CD4-positive, alpha-beta memory T cell (primary cell): ENCODE measurements at places on chromosomes 2 and 18.

GRCh38 chr2:241114836-241115235 is 12.7 kb upstream of the MTERF4 start:
- no peak for DNase-seq

DNA sequence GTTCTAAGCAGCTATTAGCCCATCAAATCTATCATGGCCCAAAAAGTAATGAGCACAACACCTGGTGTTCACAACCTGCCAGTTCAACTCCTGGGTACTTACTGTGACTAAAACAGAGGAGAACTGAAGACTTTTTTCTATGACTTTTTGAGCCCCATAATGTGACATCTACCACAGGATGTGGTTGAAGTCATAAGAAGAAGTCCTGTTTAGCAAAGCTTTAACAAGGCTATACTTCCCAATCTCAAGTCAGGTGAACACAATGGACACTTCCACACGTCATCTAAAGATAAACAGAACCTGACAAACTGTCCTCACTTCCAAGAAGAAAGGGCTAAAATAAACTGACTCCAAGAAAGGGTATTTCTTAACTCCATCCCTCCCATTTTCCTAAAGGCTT is 138.8 kb downstream of the ATAD2B start:
- DNase-seq: peak; percentile 13

DNA sequence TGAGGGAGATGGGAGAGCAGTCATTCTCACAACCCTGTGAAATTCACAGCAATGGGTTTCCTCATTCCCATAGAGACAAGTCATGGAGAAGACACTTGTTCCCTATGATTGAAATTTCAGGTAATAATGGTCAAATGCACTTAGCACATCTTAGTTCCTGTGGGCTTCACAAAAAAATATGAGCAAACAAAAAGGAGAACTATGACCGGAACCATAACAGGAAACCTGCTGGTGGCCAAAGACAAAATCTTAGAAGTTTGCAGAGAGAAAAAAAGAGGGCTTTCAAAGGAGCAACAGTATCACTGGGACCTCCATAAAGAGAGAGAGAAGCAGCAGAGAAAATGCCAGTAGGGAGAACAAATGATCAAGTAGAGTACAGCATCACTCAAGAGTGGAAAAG is 138.9 kb upstream of the APCDD1 start:
- DNase-seq: no peak

- no peak for DNase-seq
These were observed 250.4 kb upstream of the DSEL start for GRCh38 chr18:67766930-67767329.
